ENCODE measurements at places on chromosomes 2 and 18.

- DNase-seq: no peak
These were observed 5.4 kb downstream of the NPPC start for GRCh38 chr2:231920795-231921194.

DNA sequence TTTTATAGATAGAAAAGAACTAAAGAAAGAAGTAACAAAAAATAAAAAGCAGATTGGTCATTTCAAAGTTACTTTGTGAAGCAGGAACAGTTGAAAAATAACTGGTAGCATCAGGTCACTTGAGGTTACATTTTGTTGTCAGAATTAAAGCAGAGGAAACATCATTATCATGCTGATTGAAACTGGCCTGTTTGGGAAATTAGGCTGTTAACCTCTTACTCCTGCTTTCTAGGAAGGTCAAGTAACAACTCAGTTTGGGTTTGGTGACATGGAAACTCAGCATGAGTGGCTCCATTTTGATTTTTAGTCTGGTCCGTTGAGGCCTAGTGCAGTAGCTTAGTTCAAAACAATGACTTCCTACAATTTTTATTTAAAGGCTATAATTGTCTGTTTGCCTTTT lies 1383.5 kb downstream of the DPP10 start:
- DNase-seq: no peak

GRCh38 chr2:15189216-15189615 lies 371.9 kb downstream of the NBAS start:
- DNase-seq: no peak

DNA sequence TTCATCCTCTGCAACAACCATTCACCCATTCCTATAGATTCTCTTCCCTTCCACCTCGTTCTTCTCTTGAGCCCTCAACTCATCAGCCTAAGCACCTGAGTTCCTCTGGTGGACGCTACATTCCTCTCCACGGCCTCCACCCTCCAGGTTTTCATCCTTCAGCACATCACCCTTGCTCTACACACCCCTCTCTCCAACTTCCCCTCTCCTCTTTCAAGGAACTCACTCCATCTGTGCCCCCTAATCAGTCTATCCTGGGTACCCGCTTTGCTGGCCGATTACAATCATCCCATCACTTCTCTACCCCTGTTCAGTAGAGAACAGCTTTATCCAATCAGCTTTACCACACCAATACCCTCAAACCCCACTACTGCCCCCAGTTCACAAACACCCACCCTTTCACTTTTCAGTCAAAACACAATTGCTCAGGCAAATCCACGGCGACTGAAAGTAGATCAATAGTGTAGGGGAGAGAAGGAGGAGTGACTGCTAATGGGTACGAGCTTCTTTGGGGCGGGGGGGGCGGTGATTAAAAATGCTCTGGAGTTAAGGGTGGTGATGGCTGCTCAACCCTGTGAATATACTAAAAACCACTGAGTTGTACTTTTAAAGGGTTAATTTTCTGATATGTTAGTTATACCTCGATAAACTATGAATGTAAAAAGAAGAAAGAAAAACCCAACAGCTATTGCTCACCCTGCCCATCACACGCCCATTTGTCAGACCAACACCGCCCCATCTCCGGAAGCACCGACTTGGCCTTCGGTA lies 857 bp downstream of the DYM start:
- no peak for DNase-seq

GRCh38 chr2:196500686-196501431 lies 138.7 kb upstream of the CCDC150 start:
- no peak for DNase-seq

GRCh38 chr2:205800773-205801172 lies 118.5 kb downstream of the NRP2 start:
- no peak for DNase-seq
